ENCODE measurements at places on chromosomes 3 and 15.

DNA sequence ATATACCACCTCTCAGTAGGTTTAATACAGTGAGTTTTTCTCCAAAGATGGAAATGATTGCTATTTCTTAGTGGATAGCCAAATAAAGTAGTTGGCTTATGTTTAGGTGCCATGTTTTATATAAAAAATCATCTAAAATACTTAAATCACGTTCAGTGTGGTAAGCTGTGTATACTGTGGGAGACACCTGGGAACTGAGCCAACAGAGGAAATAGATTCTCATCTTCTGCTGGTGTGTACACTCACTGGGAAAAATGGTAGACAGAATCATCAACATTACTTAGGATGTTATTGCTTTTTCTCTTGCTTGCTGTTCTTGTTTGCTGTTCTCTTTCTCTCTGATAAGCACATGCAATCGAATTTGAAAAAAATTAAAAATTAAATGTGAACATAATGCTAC lies 112.6 kb upstream of the MB21D2 start:
- no peak for DNase-seq

DNA sequence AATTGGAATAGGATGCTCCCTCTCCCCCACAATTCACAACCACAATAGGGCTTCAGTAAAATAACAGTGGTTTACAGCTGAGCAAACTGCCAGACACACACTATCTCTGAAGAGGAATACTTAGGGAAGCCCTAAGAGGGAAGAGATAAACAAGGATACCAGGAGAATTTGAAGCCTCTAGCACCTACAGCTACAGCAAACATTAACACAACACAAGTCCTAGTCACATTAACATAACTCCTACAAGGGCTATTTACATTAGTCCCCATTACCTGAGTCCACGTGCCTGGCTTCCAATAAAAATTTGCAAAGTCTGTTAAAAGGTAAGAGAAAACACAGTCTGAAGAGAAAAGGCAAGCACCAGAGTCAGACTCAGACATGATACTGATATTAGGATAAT lies 346.9 kb upstream of the CDIN1 start:
- no peak for DNase-seq

GRCh38 chr3:114587986-114588385 lies 294.2 kb downstream of the TIGIT start:
- DNase-seq: no peak

GRCh38 chr3:197298945-197299854 lies 788 bp upstream of the DLG1 start:
- DNase-seq: no peak

DNA sequence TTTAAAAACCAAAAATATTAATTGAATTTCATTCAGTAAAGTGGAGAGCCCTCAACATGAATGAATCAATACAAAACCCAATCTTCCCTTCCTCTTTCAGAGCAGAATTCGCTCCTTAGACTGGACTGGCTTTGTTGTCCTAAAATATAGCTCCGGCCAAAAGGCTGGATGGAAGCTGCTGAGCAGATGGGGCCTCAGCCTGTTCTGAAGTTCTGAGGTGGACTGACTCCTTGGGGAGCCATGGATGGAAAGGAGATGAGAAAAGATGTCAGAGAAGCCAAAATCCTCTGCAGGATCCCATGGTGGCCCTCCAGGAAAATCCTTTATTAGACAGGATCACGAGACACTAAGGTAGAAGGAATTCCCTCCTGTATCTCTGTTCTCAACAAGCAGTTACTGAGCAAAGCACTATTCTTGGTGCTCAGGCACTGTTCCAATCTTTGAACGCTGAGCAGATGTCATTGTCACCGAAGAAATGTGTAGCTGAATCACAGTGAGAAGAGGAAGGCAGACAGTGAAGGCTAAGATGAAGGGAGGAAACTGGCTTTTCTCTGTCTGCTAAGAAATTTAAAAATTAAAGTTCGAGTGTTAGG lies 122.0 kb downstream of the SEMA6D start:
- DNase-seq: no peak

All from coronary artery (tissue), 2 donors.